ENCODE measurements at places on chromosomes 12 and 14. TPM values are rescaled to one million over a fixed set of nuclear protein-coding genes. Genes with fewer than 3 reads are reported as not detected.

DNA sequence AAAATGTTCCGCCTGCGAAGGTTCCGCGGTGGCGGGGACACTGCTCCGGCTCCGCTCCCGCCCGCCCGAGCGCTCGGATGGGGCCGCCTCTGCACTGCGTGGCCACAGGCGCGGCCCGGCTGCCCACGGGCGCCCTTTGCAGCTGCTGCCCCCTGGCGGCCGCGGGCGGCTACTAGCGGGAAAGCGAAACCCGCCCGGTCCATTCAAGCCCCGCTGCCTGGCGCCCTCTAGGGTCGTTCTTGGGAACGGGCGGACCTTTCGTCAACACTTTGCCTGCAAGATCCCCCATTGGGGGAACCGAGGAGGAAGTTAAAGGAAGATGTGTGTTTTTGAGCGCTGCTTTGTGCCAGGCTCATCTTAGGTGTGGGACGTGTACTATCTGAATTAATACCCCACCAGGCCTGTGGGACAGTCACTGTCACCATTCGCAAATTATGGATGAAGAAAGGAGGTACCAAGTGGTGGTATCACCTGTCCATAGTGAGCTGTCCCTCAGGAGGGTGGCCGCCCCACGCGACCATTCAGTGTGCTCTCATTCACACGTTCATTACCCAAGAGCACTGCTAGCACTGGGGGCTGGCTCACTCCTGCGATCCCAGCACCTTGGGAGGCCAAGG is 19.4 kb downstream of the GPR132 start:
- DNase-seq = peak; percentile 95

DNA sequence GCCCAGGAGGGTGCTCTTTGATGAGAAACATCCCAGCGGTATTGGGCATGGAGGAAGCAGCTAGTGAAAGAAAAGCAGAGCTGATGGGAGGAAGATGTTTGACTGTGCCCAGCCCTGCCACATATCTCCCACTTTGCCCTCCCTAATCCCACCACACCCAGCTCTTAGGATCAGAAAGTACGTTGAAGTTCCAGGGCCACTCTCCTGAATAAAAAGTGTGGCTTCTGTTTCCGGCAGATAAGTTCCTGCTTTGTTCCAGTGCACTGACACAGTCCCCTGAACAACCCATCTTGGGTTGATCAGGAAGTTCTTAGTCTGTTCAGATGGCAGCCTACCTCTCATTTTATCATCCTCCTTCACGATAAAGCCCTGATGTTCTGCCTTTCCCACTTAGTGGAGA is 16.5 kb downstream of the TPCN1 start:
- no peak for DNase-seq

DNA sequence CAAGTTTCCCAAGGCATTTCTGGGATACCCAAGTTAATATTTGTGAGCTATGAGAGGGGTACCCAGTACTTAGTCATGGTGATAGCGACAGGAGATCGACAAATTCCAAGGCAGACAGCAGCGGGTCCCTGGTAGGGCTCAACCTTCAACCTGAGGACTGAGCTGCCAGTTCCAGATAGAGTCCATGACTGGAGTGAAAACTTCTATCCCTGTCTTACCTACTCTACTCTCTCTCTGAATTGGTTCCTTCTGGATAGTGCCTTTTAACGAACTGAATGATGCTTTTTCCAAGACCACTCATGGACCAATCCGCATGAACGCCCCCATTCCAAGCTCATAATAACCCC is 76.9 kb upstream of the ALG10 start:
- no peak for DNase-seq

GRCh38 chr14:105376521-105377440 is 21.6 kb upstream of the TEX22 start:
- no peak for DNase-seq

CNTN1 gene
- 81.4 TPM for total RNA-seq

GPATCH2L gene
- 115 TPM for total RNA-seq
